ENCODE measurements at places on chromosomes 3 and 15. TPM values are rescaled to one million over a fixed set of nuclear protein-coding genes. Genes with fewer than 3 reads are reported as not detected.

Gene ALG3
- 28.7 TPM for total RNA-seq

Gene PLAAT1
- 4.0 TPM for total RNA-seq

Gene ZPLD1
- total RNA-seq, result 0.12 TPM

Gene MB21D2
- total RNA-seq, result 16.9 TPM

Gene EBLN2
- 12.1 TPM for total RNA-seq
